Muscle of leg (tissue), 16 donors: ENCODE measurements at places on chromosomes 4 and X. TPM values are rescaled to one million over a fixed set of nuclear protein-coding genes. Genes with fewer than 3 reads are reported as not detected.
A peak's percentile ranks its signal among the peaks of the same experiment; 100 is the strongest.

Gene NBDY
- polyA plus RNA-seq, result 36.5 TPM

DNA sequence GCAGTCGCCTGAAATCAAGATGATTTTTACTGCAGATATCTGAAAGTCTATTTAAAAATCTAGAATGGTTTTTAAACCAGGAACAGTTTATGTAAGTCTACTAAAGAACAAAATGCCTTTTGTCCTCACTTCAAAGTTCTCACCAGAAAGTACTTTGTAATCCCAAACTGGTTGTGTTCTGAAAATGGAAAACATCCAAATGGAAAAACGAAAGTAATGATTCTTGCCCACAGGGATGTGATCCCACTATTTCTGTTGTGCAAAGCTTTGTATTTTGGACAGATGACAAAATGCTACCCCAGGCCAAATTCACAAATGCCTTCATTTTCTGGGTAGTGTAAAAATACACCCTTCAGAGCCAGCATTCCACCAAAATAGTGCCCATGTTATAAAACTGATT is 265.5 kb upstream of the FTHL17 start:
- peak; percentile 24 for DNase-seq

Gene GAR1
- 34.5 TPM for polyA plus RNA-seq

GRCh38 chrX:69050051-69050765 is 115.0 kb downstream of the PJA1 start:
- DNase-seq, result no peak

GRCh38 chr4:79604152-79604551 is 196.1 kb upstream of the GK2 start:
- no peak for DNase-seq

GRCh38 chr4:124167602-124168001 is 544.9 kb downstream of the ANKRD50 start:
- no peak for DNase-seq

DNA sequence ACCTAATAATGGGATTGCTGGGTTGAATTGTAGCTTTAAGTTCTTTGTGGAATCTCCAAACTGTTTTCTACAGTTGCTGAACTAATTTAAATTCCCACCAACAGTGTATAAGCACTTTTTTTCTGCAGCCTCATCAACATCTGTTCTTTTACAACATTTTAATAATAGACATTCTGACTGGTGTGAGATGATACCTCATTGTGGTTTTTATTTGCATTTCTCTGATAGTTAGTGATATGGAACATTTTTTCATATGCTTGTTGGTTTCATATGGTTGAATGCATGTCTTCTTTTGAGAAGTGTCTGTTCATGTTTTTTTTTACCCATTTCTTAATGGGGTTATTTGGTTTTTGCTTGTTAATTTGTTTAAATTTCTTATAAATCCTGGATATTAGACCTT is 1718.9 kb downstream of the C4orf33 start:
- no peak for DNase-seq

- no peak for DNase-seq
These were observed 255.3 kb upstream of the NRK start for GRCh38 chrX:105567082-105567481.

Gene SPP1
- polyA plus RNA-seq, result 109 TPM

- DNase-seq, result no peak
These were observed 460.4 kb upstream of the BOD1L1 start for GRCh38 chr4:14087921-14088320.

- peak; percentile 97 for DNase-seq
These were observed 75.0 kb downstream of the MGST2 start for GRCh38 chr4:139740531-139741041.

- DNase-seq, result no peak
These were observed 168.9 kb downstream of the DCTD start for GRCh38 chr4:182748283-182748682.

Gene GPR119
- not detected for polyA plus RNA-seq

GRCh38 chrX:151537572-151537971 is 25.9 kb upstream of the PASD1 start:
- no peak for DNase-seq

DNA sequence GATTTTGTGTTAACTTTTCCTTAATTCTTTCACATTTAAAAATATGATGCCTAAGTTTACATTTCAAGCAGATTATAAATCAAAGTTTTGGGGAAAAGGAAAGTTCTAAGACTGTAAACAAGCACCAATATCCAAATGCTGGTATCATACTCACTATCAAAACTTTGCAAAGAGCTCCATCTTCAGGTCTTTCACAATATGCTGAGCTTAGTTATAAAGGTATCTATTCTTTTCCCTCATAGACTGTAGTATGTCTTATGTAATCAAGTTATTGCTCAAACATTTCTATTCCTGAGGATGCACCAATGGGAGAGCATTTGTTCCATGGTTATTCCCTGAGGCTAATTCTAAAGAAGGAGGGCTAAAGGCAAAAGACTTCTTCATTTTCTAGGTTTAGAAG is 207.9 kb upstream of the FAM241A start:
- peak; percentile 44 for DNase-seq

DNA sequence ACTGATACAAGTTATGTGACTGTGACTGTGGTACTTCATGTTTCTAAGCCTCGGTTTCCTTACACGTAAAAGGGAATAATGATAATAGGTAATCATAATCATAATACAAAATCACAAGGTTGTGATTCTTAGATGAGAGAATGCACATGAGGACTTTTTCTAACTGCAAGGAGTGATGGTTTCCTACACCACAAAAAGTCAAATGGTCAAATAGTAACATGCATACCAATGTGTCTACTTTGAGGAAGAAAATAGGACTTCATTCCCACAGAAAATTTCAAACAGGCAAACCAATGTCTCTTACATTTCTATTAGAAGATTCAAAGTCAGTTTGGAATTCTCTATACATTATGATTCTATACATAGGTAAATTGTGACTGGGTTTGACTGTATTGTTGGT is 368.7 kb upstream of the FTHL17 start:
- no peak for DNase-seq

- peak; percentile 27 for DNase-seq
These were observed 647 bp downstream of the OPHN1 start for GRCh38 chrX:68432648-68433047.

DNA sequence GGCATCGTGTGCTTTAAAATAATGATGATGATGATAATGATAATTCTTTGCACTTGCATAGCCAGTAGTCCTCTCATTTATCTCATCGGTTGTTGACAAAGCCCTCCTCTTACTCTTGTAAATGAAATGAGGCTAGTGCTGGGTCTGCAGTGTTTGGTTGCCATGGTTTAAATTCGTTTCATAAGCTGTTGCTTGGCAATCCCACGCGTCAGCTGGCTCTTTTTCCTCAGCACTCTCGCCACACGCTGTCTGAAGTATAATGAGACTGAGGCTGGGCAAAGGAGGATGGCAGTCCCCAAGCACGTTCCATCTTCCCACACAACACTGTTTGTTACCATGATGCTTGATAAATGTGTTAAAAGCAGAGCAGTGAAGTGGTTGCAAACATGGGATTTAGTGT is 15.5 kb downstream of the PAGE4 start:
- DNase-seq, result peak; percentile 40

- DNase-seq, result peak; percentile 4
These were observed 83.2 kb upstream of the IL1RAPL2 start for GRCh38 chrX:104482757-104483156.

- DNase-seq, result peak; percentile 30
These were observed 122.4 kb downstream of the C4orf33 start for GRCh38 chr4:129218360-129218759.

Gene LRIT3
- 0.09 TPM for polyA plus RNA-seq

- peak; percentile 54 for DNase-seq
These were observed 2.6 kb downstream of the SLC25A31 start for GRCh38 chr4:127732623-127733328.

GRCh38 chr4:43992552-43992951 is 456.1 kb downstream of the KCTD8 start:
- DNase-seq, result no peak

Gene FATE1
- 3.7 TPM for polyA plus RNA-seq
